ENCODE measurements at places on chromosomes 1 and 21.

DNA sequence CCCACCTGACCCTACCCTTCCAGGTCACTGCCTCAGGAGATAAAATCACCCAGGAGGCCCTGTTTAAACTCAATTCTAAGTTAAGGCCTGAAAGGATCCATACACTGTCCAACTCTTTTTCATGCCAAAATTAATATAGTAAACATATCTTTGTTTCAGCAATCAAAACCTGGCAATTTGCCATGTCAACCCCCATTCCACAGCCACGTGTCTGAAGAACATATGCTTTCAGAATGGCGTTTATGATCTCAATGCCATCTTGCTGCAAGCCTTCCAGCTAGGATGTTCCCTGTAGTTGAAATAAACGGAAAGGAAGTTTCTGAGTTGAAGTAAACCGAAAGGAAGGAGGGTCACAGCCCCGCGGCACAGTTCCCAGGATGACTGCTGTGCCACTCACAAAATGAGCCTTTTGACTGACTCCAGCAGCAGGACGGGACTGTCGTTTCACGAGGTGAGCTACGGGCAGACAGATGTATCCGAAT lies 472.0 kb downstream of the SMYD3 start:
- DNase-seq, result no peak

DNA sequence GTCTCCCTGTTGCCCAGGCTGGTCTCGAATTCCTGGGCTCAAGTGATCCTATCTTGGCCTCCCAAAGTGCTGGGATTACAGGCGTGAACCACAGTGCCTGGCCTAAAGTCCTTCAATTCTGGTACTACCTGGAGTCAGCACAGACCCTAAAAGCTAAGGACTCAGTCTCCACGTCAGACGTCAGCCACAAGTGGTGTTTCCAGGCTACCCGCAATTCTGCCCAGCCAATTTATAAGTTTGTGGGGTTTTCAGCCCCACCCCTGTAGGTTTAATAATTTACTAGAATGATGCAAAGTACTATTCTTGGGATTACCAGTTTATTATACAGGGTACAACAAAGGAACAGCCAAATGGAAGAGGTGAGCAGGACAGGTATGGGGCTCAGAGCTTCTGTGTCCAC lies 10.6 kb upstream of the DIP2A start:
- no peak for DNase-seq

DNA sequence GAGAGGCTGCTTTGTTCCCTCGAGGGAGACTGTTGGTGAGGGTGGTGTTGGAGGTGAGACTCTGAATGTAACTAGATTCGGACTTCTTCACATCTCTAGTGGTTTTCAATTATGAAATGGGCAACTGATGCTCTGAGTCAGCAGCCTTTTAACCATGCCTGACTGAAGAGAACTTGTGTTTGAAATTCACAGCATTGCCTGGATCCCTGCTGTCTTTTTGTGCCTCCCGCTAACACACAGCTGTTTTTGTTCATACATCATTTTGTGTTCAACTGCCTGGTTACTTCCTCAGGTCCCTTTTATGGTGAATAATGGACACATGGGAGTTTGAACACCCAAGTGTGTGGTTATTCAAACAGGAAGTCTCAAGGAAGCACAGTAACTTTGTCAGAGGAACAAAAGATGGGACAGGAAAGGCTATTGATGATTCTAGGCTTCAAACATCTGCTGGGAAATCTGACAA lies 16.8 kb downstream of the LAMC1 start:
- DNase-seq, result no peak

- no peak for DNase-seq
Observed at GRCh38 chr1:69409731-69410456, 157.8 kb upstream of the LRRC7 start.

DNA sequence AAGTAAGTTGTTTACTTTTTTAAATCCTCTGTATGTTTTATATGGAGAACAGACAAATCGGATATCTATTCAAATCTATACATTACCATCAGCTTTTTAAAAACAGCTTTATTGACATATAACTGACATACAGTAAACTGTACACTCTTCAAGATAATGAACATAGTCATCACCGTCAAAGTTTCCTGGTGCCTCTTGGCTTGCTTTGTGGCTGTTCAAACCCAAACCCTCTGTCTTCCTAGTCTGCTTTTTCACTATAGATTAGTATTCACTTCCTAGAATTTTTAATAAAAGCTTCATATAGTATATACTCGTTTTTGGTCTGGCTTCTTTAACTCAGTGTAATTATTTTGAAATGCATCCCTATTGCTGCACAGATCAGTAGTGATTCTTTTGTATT lies 56.4 kb upstream of the TPTE start:
- no peak for DNase-seq

GRCh38 chr1:80457409-80457808 lies 1343.3 kb upstream of the ADGRL2 start:
- DNase-seq, result no peak

- peak; percentile 93 for DNase-seq
Observed at GRCh38 chr1:178092878-178093493, 918 bp upstream of the RASAL2 start.

GRCh38 chr1:175183586-175183985 lies 9.0 kb downstream of the KIAA0040 start:
- no peak for DNase-seq

DNA sequence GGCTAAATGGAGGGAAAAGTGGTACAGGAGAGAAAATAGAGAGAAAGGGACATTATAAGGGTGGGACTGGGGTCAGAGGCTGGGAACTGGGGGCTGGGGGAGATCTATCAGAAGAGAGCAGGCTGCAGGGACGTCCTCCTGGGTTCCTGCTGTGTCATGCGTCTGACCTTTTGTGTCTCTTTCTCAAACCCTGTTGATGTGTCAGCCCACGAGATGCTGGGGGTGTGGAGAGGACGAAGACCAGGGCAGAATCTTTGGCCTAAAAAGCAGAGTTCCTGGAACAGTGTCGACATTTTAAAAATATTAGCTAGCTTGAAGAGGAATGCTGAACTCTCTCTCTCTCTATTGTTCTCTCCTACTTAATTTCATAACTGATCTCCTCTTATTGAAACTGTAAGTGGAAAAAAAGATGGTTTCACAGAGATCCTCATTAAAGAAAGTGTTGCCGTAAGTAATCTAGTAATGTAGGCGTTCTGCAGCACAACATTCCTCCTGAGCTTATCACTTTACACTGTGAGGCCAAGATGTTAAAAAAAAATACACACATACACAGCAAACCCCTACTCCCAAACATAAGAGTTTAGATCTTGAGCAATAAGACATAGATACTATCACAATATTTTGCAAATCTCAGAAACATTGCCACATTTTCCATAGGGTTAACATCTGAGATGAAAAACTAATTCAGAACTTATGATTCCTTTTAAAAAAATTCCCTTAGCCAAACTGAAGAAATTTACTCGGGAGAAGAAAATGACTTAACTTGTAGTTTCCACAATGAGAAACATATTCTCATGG lies 52.6 kb downstream of the RUNX1 start:
- DNase-seq, result no peak

GRCh38 chr1:5980314-5981008 lies 11.8 kb downstream of the NPHP4 start:
- DNase-seq, result no peak

DNA sequence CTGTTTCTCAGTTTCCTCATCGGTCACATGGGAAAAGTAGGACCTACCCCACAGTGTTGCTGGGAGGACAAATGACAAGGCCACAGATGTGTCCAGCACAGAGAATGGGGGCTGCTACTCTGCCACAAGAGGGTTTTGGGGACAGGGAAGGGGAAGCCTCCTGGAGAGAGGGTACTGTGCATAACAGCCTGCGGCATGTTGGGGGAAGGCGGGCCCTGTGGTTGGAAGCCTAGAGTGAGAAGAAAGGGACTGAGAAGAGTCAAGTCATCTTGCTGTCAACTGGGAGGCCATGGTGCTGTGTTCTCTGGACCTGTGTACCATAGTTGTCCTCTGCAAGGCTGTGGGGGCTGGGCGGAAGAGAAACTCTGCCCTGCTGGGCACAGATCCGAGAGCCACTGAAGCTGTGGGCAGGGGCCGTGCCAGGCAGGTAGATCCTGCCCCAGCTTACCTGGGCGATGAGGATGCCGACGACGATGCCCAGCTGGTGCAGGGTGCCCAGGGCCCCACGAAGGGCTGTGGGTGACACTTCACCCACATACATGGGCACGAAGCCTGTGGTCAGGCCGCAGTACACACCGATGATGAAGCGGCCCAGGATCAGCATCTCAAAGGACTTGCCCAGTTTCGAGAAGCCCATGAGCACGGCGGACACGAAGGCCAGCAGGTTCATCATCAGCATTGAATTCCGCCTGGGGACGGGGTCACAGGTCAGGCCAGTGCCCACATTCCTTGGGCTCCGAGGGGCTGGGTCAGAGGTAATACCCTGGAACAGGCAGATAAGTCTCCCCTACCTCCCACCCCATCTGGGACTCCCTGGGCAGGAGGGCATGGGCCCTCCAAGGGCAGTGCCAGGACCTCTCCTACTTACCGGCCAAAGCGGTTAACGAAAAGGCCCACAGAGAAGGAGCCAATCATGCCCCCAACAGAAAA lies 28.2 kb downstream of the SLC2A1 start:
- DNase-seq, result no peak

DNA sequence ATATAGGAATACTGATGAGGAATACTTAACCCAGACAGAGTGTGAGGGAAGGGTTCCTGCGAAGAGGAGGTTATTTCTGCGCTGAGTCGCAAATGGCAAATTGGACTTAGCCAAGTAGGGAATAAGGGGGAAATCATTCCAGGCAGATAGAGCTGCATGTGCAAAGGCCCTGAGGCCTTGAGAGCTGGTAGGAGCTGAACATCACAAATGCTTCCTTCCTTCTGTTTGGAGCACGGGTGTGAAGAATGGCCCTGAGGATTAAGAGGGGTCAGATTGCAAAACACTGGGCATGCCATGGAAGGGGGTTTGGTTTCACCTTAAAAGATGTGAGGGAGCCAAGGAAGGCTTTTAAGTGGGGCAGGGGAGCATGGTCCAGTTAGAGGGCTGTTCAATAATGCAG lies 12.4 kb downstream of the IER5 start:
- no peak for DNase-seq

GRCh38 chr21:39077876-39078275 lies 105.4 kb downstream of the PSMG1 start:
- DNase-seq, result no peak

GRCh38 chr1:200468264-200469001 lies 58.6 kb upstream of the ZNF281 start:
- DNase-seq, result peak; percentile 78

GRCh38 chr1:47238935-47239592 lies 7.0 kb upstream of the TAL1 start:
- no peak for DNase-seq

GRCh38 chr1:12191242-12192032 lies 24.6 kb downstream of the TNFRSF1B start:
- no peak for DNase-seq

GRCh38 chr1:10378081-10378841 lies 20.6 kb upstream of the PGD start:
- DNase-seq, result no peak

DNA sequence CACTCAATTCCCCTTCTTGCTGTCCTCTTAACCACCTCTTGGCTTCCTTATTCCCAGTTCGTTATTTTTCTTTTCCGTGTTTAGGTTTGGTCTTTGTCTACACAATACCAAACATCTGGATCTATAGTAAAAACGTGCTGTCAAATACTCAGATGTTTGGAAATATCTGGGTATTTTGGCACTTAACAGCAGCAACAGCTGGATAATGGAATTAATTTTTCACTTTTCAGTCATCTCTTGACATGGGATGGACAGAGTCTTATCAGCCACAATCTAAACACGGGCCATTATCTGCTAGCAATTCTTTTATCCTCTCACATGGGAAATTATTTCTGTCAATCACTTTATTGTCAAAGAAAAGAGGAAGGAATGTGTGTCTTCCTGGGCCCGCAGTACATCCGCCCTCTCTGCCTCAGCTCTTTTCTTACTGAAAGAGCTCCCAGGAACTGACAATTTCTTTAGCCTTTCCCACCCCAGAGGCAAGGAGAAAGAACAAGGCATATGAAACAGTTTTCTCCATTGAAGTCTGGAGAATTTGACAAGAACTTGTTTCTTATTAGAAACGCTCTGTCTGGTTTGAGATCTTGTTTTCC lies 13.4 kb downstream of the NHLH2 start:
- no peak for DNase-seq

- no peak for DNase-seq
Observed at GRCh38 chr1:171883849-171884248, 42.6 kb downstream of the DNM3 start.

DNA sequence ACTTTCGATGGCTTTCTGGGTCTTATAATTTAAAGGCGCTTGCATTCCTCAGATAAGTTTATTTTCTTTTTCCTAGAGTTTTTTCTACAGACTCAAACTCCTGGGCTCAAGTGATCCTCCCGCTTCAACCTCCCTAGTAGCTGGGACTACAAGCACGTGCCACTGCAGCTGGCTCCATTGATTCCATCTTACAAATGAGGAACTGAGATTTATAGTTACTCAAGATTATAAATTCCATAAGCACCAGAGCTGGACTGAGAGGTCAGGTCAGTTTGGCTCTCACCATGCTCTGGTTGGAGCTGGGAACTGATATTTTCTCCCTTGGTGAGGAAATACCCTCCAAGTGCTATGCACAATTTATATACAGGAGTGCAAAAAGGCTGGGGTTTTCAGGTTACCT lies 13.4 kb upstream of the PRPF38B start:
- DNase-seq, result no peak

GRCh38 chr1:114235960-114236359 lies 82.3 kb upstream of the SYT6 start:
- DNase-seq, result no peak

- DNase-seq, result no peak
Observed at GRCh38 chr1:178686407-178686806, 38.6 kb upstream of the RALGPS2 start.

DNA sequence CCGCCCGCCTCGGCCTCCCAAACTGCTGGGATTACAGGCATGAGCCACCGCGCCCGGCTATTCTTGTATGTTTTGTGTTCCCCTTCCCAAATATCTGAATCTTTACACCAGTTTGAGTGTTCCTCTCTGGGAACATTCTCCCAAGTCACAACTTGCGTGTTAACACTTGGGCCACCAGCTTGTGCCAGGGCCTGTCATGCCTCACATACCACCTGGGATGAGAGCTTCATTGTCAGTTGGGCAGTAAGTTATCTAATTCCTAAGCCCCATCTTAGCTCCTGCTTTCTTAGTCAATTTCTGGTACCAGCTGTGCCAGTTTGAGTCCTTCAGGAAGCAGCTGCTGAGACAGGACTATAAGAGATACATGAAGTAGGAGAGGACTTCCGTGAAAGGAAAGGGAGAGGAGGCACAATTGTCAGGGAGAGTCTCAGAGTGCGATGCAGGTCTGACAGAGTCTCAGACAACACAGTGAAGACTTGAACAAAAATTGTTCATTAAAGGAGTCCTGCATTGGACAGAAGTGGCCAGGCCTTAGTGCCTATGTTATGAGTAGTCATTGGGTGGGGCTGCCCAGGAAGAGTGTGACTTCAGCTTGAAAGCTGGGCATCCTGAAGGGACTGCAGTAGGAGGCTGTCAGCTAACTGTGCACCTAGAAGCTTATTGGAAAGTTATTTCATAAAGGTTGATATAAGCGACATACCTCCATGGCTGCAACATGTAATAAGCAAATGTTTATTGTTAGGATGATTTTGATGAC lies 17.3 kb downstream of the ZFYVE9 start:
- no peak for DNase-seq

GRCh38 chr1:24490101-24490781 lies 12.4 kb upstream of the RCAN3 start:
- no peak for DNase-seq
